Activated CD8-positive, alpha-beta memory T cell treated with anti-CD3 and anti-CD28 coated beads for 4 hours (primary cell): ENCODE measurements at places on chromosomes 1 and 21.

GRCh38 chr1:221149555-221150075 is 270.4 kb downstream of the HLX start:
- DNase-seq, result no peak

DNA sequence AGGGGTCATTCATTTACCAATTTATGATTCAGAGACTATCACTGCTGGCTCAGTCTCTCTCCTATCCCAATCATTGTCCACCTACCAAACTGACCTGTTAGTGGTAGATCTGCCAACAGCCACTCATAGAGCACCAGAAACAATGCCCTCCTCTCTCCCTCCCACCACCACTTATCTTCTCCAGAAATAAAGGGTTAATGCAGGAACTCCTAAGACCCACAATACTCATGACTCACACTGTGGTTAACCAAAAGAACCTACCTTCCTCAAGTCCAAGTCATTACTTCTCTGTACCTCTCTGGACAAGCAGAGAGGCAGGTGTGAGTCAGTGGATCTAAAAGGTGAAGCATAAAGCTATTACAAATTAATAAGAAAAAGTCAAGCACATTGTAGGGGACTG is 40.9 kb upstream of the CAMK1G start:
- DNase-seq, result no peak

- DNase-seq, result no peak
Measured at GRCh38 chr1:205069371-205070125, 14.7 kb downstream of the TMEM81 start.

DNA sequence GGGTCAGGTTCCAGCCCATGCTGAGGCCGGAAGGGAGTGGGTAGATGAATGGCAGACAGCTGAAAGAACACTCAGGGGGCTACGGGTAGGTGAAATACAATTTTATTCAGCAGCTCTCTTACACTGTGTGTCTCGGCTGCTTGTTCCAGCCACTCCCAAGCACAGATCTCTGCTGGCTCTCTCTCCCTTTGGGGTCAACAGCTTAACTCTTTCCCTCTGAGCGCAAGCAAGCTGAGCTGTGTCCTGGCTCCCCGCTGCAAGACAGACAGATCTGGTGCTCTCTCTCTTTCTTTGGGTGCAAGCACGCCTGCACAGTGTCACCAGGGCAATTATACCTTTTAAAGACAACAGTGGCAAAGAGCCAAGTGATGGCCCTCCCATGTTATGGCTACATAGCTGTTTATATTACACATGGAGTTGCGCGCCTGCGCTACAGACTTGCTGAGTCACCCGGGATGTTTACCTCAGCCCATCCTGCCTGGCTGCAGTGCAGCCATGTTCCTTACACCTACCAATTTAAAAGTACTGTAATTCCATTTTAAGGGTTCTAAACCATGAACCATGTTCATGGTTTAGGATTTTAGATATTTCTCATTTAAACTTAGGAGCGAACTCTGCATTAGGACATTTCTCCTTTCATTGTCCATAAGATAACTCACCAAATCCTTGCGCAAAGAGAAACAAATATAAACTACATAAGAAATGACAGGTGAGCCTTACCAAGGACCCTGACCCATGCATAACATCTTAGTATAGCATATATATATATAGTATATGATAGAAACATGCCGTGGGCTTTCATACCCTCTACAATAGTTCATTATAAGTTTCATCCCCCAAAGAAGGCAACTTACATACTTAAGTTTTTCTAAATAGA is 396.5 kb downstream of the SMYD3 start:
- DNase-seq, result no peak

GRCh38 chr1:206911064-206911663 is 10.6 kb downstream of the FCMR start:
- DNase-seq, result no peak

DNA sequence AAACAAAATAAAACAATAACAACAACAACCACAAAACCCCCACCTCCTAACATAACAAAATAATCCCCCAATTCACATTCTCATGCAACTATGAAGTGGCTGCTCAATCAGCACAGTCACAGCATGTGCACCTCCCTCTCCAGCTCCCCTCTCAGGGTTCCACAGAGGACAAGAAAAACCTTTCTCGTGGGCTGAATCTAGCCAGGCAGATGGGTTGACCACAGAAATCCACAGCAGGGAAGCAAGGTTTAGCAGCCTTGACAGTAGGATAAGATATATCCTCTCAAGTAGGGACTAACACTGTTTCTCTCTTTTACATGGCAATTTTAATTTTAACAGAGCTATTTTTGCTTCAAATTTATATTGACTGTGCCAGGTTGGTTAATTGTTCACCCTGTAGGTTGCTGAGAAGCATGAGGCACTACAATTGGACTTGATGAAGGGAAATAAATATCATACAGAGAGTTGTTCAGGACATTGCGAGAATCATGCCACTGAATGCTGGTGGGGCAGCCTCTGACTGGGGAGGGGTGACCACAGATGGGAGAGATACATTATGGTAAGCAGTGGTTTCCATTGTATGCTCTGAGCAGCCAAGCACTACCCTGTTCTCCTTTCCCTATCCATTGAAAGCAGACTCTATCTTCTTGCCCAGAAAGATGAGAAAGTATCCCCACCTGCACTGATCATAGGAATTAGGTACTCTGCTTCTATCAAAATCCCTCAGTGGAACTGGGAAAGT is 535.1 kb downstream of the DPYD start:
- no peak for DNase-seq

GRCh38 chr1:52917581-52917980 is 4.0 kb downstream of the ECHDC2 start:
- no peak for DNase-seq

DNA sequence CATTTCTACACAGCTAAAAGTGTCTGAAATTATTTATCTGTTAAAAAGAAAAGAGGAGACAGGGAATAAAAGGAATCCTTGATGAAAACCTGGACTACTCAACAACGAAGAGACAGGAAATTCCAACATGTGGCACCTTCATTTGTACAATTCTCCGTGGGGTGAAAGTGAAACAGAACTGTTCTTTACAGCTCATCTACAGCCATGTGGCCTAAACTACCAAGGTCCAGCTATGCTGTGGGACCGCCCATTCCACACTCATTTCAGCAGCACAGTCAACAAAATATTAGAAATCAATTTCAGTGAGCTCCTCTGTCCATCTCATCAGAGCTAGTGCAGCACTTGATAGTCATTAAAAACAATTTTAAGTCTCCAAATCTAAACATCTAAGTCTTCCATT is 44.0 kb downstream of the UBR4 start:
- no peak for DNase-seq
